ENCODE measurements at places on chromosomes 2 and 18. TPM values are rescaled to one million over a fixed set of nuclear protein-coding genes. Genes with fewer than 3 reads are reported as not detected.

The UGT1A10 gene
- 120 TPM for total RNA-seq

The CDH19 gene
- total RNA-seq = 0.27 TPM

- no peak for DNase-seq
Observed at GRCh38 chr2:221097949-221098348, 474.2 kb downstream of the EPHA4 start.

DNA sequence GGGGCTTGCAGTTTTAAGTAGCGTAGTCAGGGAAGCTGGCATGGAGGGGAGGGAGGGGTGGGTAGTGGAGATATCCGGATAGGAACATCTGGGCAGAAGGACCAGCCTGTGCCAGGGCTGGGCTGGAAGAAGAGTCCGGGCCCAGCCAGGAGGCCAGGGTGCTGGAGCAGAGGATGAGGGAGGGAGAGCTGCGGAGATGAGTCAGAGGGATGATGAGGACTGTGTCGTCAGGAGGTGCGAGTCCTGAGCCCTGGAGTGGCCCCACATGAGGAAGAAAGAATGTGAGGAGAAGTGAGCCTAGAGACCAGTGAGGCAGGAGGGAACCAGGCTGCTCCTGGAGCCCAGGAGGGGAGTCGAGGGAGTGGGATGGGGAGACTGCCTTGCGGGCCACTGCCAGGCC is 82.4 kb downstream of the CTIF start:
- no peak for DNase-seq

DNA sequence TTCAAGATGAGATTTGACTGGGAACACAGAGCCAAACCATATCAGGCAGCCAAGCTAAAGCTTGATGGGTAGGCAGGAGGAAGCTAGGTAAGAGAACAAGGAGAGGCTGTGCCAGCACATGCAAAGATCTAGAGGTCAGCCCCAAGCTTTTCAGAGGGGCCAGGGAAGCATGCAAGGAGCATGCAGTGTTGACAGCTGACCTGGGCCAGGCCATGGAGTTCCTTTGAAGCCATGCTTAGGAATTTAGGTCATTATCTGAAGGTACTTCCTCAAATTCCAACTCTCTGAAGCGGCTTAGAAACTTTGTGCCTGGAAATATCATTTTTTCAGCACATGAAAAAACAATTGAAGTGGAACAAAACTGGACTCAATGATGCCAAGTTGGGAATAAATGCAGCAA is 130.8 kb downstream of the SPAG16 start:
- no peak for DNase-seq

DNA sequence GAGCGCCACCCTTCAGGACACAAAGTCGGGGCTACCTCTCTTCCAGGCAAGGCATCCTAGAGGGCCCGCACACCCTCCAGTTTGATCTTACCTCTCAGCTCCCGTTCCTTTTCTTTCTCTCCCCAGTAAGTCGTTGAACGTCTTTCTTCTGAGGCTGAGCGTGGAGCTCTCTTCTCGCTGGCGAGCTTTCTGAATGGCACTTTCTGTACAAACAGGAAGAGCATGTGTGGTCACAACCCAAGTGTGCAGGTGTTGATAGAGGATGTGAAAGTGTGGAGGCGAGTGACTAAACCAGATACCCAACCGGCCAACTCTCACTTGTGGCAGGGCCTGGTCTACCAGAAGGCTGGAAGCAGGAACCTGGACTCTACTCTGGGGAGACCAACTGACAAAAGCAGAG is at the start of gene AFF3:
AFF3 (minus strand) TSS at position 198 of the 400 bp plus-strand sequence. CDS start 38,136 bp downstream, outside the sequence.
- DNase-seq = no peak

GRCh38 chr2:43751476-43751990 is 22.3 kb upstream of the DYNC2LI1 start:
- DNase-seq = no peak

The AMER3 gene
- not detected for total RNA-seq

DNA sequence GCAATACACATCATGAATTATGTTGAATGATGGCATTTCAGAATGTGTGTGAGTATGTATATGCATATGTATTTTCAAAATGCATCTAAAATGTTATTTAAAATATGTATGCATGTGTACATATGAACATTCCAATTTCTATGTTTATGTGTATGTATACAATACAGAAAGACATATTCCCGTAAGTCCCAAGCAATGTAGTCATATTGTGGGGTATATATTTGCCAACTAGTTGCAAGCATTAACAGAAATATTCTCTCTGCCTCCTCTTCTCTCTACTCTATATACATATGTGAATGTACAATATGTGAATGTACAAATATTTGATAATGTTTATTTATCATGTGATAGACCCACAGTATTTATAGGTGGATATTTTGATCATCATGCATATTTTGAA is 345.8 kb upstream of the ZEB2 start:
- no peak for DNase-seq

The CRACDL gene
- 24.3 TPM for total RNA-seq

GRCh38 chr2:214410128-214410775 is 602 bp upstream of the VWC2L start:
- no peak for DNase-seq
